RCC 7860 (cell line): ENCODE measurements at places on chromosomes 16 and 17.

DNA sequence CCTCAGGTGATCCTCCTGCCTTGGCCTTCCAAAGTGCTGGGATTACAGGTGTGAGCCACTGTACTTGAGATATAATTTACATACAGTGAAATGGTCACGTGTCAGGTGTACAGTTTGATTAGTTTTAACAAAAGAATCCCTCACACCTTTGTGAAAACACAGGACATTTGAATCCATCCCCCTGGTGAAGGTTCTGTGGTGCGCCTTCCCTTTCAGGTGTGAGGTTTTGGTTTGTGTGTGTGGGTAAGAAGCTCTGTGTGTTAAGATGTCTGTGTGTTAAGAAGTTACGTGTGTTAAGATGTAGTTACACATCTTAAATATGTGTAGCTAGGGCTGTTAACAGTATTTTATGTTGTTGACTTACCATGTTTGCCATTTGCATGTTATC, 4.4 kb downstream of the SEC14L1 start:
- no peak for DNase-seq

GRCh38 chr16:55914383-55914782, 39.2 kb upstream of the CES5A start:
- no peak for DNase-seq

- DNase-seq: no peak
These were observed 245.9 kb downstream of the XYLT1 start for GRCh38 chr16:17224879-17225281.

DNA sequence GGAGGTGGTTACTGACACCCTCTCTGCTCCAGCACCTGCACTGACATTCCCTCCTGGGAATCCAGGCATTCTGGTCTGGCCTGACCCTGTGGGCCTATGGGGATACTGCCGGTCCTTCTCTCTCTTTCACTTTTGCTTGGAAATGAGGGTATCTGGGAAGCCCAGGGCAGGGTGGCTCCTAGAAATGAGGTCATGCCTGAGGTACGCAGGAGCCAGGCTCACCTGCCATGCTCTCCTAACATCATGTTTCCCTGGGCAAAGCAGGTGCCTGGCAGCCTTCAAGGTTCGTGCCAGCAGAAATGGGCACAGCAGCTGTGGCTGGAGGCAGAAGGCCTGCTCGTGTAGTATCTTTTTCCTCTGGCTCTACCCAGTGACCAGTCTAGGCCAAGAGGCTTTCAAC, 3.3 kb downstream of the ITGA3 start:
- DNase-seq: peak; percentile 32

- peak; percentile 99 for DNase-seq
These were observed 28.3 kb upstream of the CDC42EP4 start for GRCh38 chr17:73340093-73340596.

DNA sequence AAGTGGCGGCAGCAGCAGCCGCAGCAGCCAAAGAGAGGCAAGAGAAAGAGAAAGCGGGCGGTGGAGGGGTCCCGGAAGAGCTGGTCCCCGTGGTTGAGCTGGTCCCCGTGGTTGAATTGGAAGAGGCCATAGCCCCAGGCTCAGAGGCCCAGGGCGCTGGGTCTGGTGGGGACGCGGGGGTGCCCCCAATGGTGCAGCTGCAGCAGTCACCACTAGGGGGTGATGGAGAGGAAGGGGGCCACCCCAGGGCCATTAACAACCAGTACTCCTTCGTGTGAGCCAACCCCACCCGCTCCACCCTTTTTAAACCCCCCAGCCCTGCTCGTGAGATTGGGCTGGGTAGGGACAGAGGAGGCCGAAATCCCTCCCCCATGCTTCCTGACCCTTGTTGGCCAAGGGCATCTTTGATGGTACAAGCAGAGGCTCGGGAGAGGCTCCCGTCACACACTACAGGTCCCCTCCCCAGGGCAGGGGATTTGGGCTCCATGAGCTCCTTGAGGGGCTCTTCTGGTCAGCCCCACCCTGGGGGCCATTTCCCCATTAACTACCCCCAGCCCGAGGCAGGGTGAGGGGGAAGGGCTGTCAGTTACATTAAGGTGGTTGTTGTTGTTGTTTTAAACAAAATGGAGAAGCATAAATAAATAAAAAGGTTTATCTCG, 4.6 kb upstream of the ATP2A1 start:
- no peak for DNase-seq

GRCh38 chr17:27502526-27503324, 46.5 kb downstream of the KSR1 start:
- peak; percentile 11 for DNase-seq

DNA sequence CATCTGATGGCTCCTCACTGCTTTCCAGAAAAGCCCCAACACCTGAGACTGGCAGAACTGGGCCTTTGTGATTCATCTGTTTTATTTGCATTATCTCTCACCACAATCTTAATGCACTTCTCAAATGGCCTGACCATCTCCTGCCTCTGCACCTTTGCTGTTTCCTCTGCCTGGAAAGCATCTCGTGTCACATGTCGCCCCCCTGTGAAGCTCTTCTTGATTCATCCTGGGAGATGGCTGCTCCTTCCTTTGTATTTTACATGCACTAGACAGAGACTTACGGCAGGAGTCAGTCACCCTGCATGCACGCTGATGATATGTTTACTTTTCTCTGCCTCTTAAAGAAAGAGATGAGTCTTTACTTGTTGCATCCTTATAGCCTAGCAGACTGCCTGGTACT, 30.0 kb downstream of the HNF1B start:
- no peak for DNase-seq

- DNase-seq: no peak
These were observed 13.0 kb downstream of the UNC45B start for GRCh38 chr17:35160354-35161201.

- no peak for DNase-seq
These were observed 73.4 kb downstream of the MRM3 start for GRCh38 chr17:855569-855968.

GRCh38 chr16:3317315-3317999, 12.2 kb downstream of the ZNF75A start:
- DNase-seq: no peak

DNA sequence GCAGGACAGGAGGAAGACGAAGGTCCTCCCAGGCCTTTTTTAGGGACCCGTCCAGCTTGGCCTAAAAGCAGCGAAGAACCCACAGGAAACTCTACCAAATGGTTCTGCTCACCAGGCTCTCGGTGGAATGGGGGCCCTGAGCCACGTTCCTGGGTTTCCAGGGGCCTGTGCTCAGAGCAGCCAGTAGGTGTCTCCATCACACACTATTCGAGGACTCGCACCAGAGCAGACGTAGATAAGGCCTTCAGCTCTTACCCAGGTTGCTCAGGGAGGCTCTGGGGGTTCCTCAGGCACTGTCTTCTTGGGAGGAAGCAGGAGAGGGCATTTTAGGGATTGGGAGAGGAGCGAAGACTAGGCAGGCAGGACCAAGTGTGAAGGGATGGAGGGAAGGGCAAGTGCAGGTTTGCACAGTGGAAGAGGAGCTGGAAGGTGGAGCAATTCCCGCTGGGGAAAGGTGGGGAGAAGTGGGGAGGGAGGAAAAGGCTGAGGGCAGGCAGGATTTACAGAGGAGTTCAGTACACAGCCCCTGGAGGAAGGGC, 157.1 kb downstream of the RGS9 start:
- peak; percentile 51 for DNase-seq

DNA sequence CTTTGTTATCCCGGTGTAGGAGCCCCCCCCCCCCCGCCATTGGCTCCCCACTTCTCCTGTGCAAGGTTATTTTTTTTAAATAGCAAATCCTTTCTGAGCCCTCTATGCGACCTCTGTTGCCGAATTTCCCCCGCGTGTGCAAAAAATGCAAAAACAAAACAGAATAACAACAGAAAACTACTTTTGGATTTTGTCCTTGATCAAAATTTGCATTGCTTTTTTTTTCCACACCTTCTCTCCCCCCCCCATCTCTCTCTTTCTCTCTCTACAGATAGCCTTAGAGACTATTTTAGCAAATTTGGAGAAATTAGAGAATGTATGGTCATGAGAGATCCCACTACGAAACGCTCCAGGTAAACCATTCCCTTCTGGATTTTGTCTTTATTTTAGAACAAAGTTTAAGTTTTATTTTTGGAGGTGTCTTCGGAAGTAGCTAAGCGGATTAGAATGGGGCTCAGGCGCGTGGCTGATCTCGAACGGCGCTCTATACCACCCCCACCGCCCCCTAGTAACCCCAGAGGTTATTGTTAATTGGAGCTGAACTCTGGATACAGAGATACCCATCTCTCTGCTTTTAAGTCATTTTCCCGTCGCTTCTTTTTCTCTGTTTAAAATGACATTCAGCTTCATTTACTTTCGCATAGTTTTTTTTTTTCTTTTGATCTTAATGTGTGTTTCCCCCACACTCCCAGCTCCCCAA, 1.0 kb downstream of the MSI2 start:
- no peak for DNase-seq

- DNase-seq: no peak
These were observed 563 bp downstream of the METRNL start for GRCh38 chr17:83079766-83080578.

GRCh38 chr17:19457046-19457445, 46.0 kb downstream of the RNF112 start:
- no peak for DNase-seq

GRCh38 chr17:41103896-41104295, 1.3 kb upstream of the KRTAP4-9 start:
- no peak for DNase-seq

DNA sequence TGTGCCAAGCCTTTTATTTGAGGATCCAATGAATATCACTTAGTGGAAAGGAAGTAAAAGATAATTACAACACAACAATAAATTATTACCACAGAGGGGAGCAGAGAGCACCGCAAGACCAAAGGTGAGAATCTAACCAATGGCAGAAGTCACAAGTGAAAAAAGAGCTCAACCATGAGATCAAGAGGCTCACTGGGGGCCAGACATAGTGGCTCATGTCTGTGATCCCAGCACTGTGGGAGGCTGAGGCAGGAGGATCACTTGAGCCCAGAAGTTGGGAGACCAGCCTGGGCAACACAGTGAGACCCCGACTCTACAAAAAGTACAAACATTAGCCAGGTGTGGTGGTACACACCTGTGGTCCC, 17.7 kb downstream of the ANKRD11 start:
- DNase-seq: no peak

DNA sequence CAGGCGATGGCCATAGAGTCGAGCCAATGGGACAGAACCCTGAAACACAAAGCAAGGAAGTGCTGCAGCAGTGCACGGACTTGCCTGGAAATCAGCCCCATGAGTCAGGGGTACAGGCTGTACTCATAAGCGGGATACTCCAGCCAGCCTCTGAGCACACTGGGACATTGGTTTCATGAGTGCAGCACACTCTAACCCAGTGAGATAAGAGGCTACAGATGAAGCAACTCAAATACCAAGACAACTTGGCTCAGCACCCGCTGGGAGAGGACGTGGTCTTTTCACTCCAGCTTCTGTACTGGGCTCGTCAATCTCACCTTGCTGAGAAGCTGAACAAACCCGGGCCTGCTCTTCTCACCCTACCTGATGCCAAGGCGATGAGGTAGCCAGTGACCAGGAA, 98.2 kb downstream of the AXIN2 start:
- DNase-seq: no peak

- no peak for DNase-seq
These were observed 127.2 kb downstream of the CMIP start for GRCh38 chr16:81571592-81572385.

DNA sequence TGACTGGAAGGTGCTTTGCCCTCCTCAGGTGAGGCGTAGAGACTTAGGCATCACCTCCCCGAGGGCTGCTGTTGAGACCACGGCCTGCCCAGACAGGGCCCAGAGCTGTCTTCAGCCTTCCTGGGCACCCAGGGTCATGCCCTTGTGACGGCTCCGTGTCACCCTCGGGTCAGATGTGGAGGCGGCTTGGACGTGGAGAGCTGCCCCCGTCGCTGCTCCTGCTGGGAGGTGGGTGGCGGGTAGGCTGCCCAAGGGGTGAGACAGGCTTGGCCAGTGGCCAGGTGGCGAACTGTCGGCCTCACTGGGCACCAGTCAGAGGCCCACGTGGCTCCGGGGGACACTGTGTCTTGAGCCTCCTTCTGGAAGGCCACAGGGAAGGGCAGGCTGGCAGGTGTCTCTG, 8.9 kb upstream of the SNAI3 start:
- no peak for DNase-seq

DNA sequence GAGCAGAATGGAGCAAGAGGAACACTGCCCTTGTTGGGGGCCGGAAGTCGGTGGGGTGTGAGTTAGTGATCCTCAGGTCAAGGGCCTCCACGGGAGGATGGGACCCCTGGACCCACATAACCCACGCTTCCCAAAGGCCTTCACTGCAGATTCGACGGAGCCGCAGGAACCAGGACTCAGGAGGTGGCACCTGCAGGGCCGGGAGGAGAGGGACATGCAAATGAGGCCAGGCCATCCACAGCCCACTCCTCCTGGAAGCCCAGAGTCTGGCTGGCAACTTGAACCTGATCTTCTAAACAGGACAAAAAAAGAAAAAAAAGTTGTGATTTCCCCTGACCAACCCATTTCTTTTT, 299.9 kb downstream of the SOX9 start:
- DNase-seq: no peak

GRCh38 chr17:7523033-7523432, 25.8 kb upstream of the TNFSF12 start:
- DNase-seq: no peak

GRCh38 chr17:29169806-29170591, 10.2 kb downstream of the MYO18A start:
- DNase-seq: no peak

DNA sequence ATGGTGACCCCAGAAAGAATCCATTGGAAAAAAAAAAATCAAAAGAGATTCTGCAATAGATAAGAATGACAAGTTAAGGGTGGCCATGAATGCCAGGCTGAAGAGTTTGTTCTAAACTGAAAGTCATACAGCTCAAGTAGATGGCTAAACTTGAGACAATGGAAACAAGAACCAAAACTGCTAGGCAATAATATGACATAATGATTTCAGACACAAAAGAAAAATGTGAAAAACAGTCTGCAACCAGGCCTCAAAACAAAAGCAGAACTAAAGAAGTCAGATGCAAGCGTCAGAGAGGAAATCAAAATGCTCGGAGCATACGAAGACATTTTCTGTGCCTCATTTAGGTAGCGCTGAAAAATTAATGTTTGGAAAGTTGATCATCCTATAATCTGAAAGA, 54.4 kb upstream of the YPEL2 start:
- DNase-seq: no peak

DNA sequence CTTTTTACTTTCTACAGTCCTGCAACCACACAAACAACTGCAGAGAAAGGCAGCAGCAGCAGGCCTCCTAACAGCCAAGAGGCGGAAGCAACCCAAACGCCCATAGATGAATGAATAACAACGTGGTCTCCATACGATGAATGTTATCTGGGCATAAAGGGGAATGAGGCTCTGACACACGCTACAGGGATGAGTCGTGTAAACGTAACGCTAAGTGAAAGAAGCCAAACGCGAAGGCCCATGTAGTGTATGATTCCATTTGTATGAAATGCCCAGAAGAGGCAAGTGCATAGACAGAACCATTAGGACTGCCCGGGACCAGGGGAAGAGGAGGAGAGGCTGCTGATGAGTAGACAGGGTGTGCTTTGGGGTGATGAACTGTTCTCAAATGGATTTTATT, 94.8 kb upstream of the DNAH17 start:
- DNase-seq: no peak
